ENCODE measurements at places on chromosomes 2 and 18. TPM values are rescaled to one million over a fixed set of nuclear protein-coding genes. Genes with fewer than 3 reads are reported as not detected.

GRCh38 chr2:188426121-188426520 lies 134.4 kb downstream of the GULP1 start:
- no peak for DNase-seq

GRCh38 chr2:43027097-43027873 lies 199.1 kb downstream of the ZFP36L2 start:
- DNase-seq = no peak

- no peak for DNase-seq
These were observed 786 bp downstream of the POLE4 start for GRCh38 chr2:74959106-74959751.

The DNAJB2 gene
- 24.8 TPM for total RNA-seq

The SEPTIN10 gene
- 0.27 TPM for total RNA-seq

The ALLC gene
- total RNA-seq = not detected

- no peak for DNase-seq
These were observed 157.9 kb downstream of the LNPK start for GRCh38 chr2:175844169-175844568.

The GRHL1 gene
- total RNA-seq = 0.54 TPM

DNA sequence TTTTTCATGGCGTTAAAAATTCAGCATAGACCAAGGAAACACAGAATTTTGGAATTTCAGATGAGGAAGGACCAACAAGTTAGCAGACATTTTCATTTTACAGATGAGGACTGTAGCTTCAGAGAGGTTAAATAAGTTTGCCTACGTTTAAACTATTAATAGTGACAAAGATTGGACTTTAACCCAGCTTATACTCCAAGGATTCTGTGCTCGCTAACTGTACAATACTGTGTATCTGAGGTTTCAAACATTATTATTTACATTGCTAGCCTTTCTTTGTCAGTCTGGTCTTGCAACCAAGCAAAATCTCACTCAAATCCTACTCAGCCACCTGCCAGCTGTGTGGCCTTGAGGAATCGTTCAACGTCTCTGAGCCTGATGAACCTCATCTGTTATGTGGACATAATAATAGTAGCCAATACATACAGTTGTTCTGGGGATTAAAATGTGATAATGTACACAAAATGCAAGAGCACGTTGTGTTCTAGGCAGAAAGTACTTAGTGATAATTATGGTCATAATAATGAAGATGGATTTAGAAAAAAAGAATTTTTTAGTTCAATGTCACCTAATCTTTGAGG lies 462.4 kb upstream of the TRIB2 start:
- no peak for DNase-seq

DNA sequence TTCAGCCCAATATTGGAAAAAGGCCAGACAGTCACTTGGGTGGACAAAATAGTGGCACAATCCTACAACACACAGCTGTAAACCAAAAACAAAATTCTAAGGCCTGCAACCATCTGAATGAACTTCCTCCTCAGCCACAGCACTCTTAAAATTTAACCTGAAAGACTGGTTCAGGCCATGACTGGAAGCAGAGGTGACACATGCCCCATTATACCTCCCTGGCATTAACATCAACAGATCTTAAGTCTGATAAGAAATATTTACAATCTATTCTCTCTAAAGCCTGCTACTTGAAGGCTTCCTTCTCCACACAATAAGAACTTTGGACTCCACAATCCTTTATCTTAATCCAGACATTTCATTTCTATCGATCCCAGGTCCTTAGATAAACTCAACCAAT lies 192.4 kb upstream of the LRP1B start:
- DNase-seq = no peak

DNA sequence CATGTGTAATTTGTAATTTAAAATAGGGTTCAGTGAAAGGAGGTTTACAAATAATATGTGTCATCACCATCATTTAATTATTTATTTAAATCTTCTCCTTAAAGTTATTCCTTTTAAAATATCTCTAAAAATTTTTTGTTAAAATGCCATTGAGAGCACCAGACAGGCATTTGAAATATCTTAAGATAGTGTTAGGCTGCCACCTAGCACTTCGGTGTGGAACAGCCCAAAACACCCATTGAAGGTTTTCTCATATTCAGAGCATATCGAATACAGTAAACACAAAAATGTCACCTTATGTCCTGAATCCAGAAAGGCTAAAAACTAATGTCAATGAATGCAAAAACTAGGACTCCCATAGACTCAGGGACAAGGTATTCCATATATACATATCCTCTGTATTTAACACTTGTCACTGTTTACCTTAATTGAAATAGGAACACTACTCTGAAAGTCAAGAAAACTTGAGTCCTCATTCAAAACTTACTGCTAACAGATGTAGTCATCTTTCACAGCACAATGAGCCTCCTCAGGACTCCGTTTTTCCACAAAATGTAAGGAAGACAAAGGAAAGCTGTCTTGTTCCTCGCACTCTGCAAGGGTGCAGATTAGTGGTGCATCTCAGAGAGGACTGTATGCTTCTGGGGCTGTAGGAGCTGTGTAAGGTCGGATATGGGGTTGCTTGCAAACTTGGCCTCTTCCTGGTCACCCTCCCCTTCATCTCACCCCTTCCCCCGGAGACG lies 329.5 kb downstream of the PAX3 start:
- peak; percentile 5 for DNase-seq

DNA sequence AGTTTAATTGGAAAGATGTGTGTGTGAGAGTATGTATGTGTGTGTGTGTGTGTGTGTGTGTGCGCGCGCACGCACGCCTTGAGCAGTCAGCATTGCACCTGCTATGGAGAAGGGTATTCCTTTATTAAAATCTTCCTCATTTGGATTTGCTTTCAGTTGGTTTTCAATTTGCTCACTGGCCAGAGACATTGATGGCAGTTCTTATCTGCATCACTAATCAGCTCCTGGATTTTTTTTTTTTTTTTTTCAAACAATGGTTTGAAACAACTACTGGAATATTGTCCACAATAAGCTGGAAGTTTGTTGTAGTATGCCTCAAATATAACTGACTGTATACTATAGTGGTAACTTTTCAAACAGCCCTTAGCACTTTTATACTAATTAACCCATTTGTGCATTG lies 48.0 kb downstream of the FEZ2 start:
- DNase-seq = no peak

The SERPINB3 gene
- total RNA-seq = not detected

The DNAH6 gene
- total RNA-seq = 0.54 TPM

All from hematopoietic multipotent progenitor cell (in vitro differentiated cells).